A549 treated with dexamethasone at 1 μM for 4 hours (cell line): ENCODE measurements at places on chromosomes 11 and 22. TPM values are rescaled to one million over a fixed set of nuclear protein-coding genes. Genes with fewer than 3 reads are reported as not detected.

Gene LIF
- total RNA-seq, result 16.4 to 35.8 TPM (median 33.5 TPM) in 5 replicates

Gene DNAJB7
- total RNA-seq, result not detected in 5 replicates

Gene XPNPEP3
- 6.7 to 10.6 TPM (median 9.5 TPM) in 5 replicates for total RNA-seq

Gene RFPL1
- total RNA-seq, result not detected in 5 replicates

Gene MPEG1
- total RNA-seq, result not detected in 5 replicates

Gene HTATIP2
- 205 to 219 TPM (median 207 TPM) in 5 replicates for total RNA-seq

Gene SHANK3
- total RNA-seq, result 2.5 to 5.6 TPM (median 4.2 TPM) in 5 replicates

Gene OTUB1
- total RNA-seq, result 101 to 121 TPM (median 115 TPM) in 5 replicates

Gene SMTNL1
- total RNA-seq, result not detected in 5 replicates

Gene TBCEL
- 5.1 to 7.6 TPM (median 6.0 TPM) in 5 replicates for total RNA-seq

Gene POTEH
- total RNA-seq, result not detected in 5 replicates

Gene MISFA
- total RNA-seq, result 1.3 to 4.2 TPM (median 1.9 TPM) in 5 replicates

Gene TMPRSS6
- 0.02 to 0.04 TPM in 2 of 5 replicates, not detected in the others for total RNA-seq

Gene SYT9
- total RNA-seq, result 0.09 to 0.16 TPM (median 0.15 TPM) in 5 replicates

Gene TMPRSS4
- total RNA-seq, result 0.07 TPM in 1 of 5 replicates, not detected in the others

Gene SYT7
- total RNA-seq, result 1.0 to 1.7 TPM (median 1.5 TPM) in 5 replicates

Gene SCT
- total RNA-seq, result not detected in 5 replicates

Gene C11orf98
- total RNA-seq, result 125 to 142 TPM (median 131 TPM) in 5 replicates

Gene FAM111B
- 6.7 to 8.7 TPM (median 7.6 TPM) in 5 replicates for total RNA-seq

Gene CD59
- total RNA-seq, result 799 to 950 TPM (median 912 TPM) in 5 replicates

Gene OTOG
- total RNA-seq, result not detected in 5 replicates

Gene HBE1
- total RNA-seq, result 0.09 to 0.19 TPM (median 0.11 TPM) in 4 of 5 replicates, not detected in the other

Gene KDM4E
- not detected in 5 replicates for total RNA-seq

Gene NEFH
- total RNA-seq, result 0.07 to 0.17 TPM (median 0.12 TPM) in 5 replicates

Gene CAVIN3
- 18.1 to 27.0 TPM (median 23.8 TPM) in 5 replicates for total RNA-seq

Gene CNTN5
- not detected in 5 replicates for total RNA-seq

Gene NXPE2
- 0.06 TPM in 1 of 5 replicates, not detected in the others for total RNA-seq

Gene OR4A16
- total RNA-seq, result not detected in 5 replicates

Gene BAIAP2L2
- 4.9 to 8.7 TPM (median 7.9 TPM) in 5 replicates for total RNA-seq

Gene MS4A13
- total RNA-seq, result not detected in 5 replicates

Gene CAT
- total RNA-seq, result 35.7 to 41.6 TPM (median 38.4 TPM) in 5 replicates

Gene OR56A1
- total RNA-seq, result not detected in 5 replicates

Gene APOL4
- 0.02 to 0.14 TPM in 2 of 5 replicates, not detected in the others for total RNA-seq

Gene TYR
- not detected in 5 replicates for total RNA-seq

Gene CARD16
- not detected in 5 replicates for total RNA-seq

Gene BARX2
- not detected in 5 replicates for total RNA-seq

Gene UPB1
- total RNA-seq, result 0.02 TPM in 1 of 5 replicates, not detected in the others

Gene RBM7
- total RNA-seq, result 26.0 to 33.9 TPM (median 31.2 TPM) in 5 replicates

Gene MTNR1B
- not detected in 5 replicates for total RNA-seq

Gene CECR2
- 0.06 to 0.13 TPM (median 0.09 TPM) in 5 replicates for total RNA-seq

Gene RFPL3
- total RNA-seq, result not detected in 5 replicates

Gene RAB6A
- 58.9 to 73.7 TPM (median 70.5 TPM) in 5 replicates for total RNA-seq

Gene DCDC1
- 0.38 to 0.77 TPM (median 0.59 TPM) in 5 replicates for total RNA-seq

Gene A4GALT
- total RNA-seq, result 17.7 to 27.9 TPM (median 27.3 TPM) in 5 replicates

Gene OR2D2
- not detected in 5 replicates for total RNA-seq

Gene PTPRCAP
- 0.18 to 0.39 TPM (median 0.28 TPM) in 5 replicates for total RNA-seq

Gene GSTT2B
- total RNA-seq, result 0.16 to 0.35 TPM (median 0.26 TPM) in 5 replicates

Gene OR2AG1
- not detected in 5 replicates for total RNA-seq

Gene PHOX2A
- not detected in 5 replicates for total RNA-seq

Gene IL17REL
- total RNA-seq, result 0.04 to 0.07 TPM (median 0.05 TPM) in 4 of 5 replicates, not detected in the other
